ENCODE measurements at places on chromosomes 5 and 9.

DNA sequence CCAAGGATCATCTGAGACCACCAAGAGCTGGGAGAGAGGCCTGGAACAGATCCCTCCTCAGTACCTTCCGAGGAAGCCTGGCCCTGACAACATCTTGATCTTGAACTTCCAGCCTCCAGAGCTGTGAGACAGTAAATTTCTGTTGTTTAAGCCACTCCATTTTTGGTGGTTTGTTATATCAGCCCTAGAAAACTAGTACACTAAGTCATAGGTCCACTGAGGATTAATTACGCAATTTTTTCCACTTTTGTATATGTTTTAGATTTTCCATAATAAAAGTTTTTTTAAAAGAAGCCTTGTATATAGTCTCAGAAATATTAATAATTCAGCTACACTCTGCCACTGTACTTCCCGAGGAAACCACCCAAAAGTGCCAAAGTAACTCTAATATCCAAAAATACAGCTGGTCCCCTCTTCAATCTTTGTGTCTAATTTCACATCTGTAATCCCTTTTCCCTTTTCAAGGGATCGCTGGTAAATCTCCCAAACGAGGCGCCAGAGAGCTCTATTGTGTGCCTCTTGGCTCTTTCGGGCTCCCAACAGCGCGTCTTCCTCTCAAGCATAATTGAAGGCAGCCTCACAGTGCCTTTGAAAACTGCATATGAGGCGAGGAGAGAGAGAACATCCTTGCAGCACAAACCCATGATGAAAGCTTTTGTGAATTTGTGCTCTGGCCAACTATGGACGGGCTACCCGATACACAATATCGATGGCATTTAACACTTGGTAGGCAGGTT, 32.7 kb downstream of the PRUNE2 start:
- peak; percentile 75 for DNase-seq

DNA sequence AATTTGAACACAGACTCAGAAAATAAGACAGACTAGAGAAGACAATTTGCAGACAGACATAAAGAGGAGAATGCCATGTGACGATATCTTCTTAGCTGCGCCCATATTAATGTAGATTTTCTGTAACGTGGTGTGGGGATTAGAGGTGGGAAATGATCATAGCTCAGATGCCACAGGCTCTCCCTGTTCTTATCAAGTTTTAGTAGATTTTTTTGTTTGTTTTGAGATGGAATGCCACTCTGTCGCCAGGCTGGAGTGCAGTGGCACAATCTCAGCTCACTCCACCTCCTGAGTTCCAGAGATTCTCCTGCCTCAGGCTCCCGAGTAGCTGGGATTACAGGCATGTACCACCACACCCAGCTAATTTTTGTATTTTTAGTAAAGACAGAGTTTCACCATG, 59.4 kb downstream of the VPS13A start:
- no peak for DNase-seq

GRCh38 chr5:10140195-10140973, 109.3 kb downstream of the ATPSCKMT start:
- DNase-seq: no peak

- no peak for DNase-seq
Observed at GRCh38 chr5:77213601-77214000, 3.1 kb downstream of the PDE8B start.

DNA sequence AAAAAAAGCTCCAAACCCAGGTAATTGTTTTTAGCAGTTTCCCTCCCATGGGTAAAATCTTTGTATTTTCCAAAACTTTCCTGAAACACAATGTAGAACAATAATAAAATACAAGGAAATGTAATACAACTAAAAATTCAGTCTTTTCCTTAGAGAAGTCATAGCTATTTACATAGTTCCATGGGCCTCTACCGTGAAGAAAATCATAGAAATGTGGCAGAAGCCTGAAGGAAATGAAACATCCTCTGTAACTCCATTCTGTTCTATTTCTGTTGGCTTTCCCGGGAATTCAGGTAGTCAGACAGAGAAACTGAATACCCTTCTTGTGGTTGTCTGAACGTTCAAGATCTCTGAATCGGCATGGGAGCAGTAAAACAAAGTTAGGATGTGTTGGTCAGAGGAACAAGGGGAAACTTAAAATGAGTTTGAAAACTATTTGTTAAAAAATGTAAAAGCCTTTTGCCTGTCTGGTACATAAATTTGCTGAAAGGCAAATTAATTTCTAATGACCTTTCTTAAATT, 202.4 kb upstream of the ZNF608 start:
- DNase-seq: no peak

Data from midbrain (tissue), 1 donor.